ENCODE measurements at places on chromosomes 7 and 10.

- no peak for DNase-seq
Observed at GRCh38 chr7:150924369-150924781, 53.7 kb downstream of the KCNH2 start.

DNA sequence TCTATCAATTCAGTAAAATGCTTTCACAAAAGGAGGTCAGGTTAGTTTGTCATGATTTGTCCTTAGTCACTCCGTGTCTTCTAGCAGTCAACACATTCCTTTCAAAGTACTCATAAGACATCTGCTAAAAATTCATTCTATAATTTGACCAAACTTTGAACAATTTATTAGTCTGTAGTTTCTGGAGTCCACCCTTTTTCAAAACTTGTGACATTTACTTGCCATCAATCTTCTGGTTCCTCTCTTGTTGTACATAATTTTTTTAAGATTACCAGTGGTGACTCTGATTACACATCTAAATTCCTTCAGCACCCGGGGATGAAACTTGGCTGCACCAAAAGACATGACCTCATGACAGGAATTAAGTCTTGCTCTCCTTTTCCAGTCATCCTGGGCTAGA, 130.1 kb downstream of the NEBL start:
- no peak for DNase-seq

- DNase-seq, result no peak
Observed at GRCh38 chr7:41578700-41579099, 124.2 kb downstream of the INHBA start.

GRCh38 chr7:107961405-107961804, 41.6 kb downstream of the LAMB1 start:
- peak; percentile 86 for DNase-seq

Data from right atrium auricular region (tissue), 2 donors.